ENCODE measurements at places on chromosomes 11 and 22.
A peak's percentile ranks its signal among the peaks of the same experiment; 100 is the strongest.

DNA sequence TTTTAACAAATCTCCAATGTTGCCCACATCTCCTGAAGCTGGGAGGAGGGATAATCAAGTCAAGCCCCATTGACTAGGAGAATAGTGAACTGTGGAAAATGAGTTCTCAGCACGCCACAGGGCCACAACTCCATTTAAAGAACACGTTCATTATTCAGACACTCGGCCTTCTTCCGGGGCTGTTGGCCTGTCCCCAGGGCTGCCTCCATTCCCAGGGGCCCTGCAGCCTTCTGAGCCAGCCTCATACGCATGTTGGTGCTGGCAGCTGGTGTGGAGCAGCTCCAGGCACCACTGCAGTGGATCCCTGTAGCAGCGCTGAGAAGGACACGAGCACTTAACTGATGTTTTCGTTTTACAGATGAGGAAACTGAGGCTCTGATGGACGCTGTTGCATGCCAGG is 87.5 kb upstream of the RCN1 start:
- H3K27me3 ChIP-seq: no peaks in the 10 kb centered on the region
- no peak for DNase-seq
- no peak overlapping the region for H3K27ac ChIP-seq
- no peaks in the 10 kb centered on the region for H3K36me3 ChIP-seq

DNA sequence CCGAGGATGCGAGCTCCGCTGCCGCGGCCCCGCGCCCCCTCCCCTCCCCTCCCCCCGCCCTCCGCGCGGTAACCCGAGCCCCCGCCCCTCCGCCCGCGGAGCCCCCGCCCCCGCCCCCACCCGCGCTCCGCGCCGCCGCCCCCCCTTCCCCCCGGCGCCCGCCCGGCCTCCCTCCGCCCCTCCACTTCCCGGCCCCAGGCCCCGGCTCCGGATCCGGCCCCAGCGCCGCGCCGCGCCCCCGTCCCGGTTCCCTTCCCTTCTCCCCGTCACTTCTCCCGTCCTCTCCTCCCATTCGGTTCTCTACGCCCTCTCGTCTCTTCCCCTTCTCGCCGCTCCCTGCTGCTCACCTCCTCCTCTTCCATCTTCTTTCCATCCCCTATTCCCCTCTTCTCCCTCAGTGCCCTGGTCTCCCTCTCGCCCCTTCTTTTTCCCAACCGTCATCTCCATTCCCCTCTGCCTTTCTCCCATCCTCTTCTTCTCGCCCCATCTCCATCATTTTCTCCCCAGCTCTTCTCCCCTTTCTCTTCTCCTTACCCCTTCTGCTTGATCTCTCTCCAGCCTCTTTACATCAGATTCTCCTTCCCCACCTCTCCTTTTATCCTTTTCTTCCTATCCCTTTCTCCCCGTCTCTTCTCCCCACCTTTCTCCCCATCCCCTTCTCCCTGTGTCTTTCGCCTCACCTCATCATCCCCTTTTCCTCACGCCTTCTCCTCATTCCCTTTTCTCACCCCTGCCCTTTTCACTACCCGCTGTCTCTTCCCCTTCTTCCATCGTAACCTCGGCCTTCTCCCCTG is at the start of gene DCHS1:
Gene DCHS1 (minus strand): TSS at position 20 of the 794 bp plus-strand sequence. CDS start 14,196 bp downstream, outside the sequence.
- H3K27ac ChIP-seq: peak within 1 kb of the TSS; percentile 75
- H3K4me3 ChIP-seq: peak within 1 kb of the TSS; percentile 15
- H3K27me3 ChIP-seq: no peaks in the 10 kb centered on the region
- no peaks in the 10 kb centered on the region for H3K36me3 ChIP-seq

- no peak overlapping the region for H3K27ac ChIP-seq
- no peaks in the 10 kb centered on the region for H3K36me3 ChIP-seq
- no peak for DNase-seq
Observed at GRCh38 chr11:133900176-133901105, 55.1 kb upstream of the SPATA19 start.

DNA sequence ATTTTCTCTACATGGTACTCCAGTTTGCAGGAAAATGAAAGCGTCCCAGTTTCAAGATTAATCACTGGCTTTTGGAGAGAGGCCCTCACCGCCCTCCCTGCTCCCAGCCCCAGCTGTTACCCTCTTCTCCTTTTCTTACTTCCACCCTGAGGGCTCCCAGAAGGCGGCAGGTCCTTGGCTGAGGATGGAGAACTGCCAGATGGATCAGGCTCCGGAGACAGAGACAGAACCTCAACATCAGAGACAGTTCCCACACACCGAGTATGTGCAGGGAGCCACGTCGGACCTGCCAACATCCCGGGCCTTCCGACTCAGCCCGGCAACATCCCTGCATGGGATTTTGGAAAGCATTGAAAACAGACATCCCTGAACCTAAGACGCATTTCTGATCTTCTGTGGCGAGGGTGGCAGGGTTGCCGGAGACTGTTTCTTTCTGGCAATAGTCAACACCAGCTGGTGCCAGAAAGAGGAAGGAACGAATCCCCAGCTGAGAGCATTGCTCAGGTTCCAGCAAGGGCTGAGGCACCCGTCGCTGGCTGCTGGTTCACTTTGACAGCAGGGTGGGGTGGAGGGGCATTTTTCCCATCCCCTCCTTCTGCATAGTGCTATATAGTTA is 467.1 kb downstream of the MIAT start:
- H3K4me3 ChIP-seq: no peak overlapping the region
- DNase-seq: no peak
- no peaks in the 10 kb centered on the region for H3K27me3 ChIP-seq
- H3K36me3 ChIP-seq: no peaks in the 10 kb centered on the region

DNA sequence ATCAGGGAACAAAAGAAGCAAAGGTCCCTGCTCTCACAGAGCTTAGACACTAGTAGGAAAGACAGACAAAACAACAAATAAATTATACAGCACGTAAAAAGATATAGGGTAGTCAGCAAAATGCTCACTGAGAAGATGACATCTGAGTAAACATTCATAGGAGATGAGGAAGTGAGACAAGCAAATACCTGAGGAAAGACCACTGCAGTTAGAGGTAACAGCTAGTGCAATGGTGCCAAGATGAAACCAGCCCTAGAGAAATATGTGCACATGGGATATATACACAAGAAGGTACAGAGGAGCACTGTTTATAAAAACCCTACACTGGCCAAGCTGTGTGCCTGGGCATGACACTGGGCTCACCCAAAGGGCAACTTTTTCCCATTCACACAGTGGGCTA is 9.8 kb downstream of the CYP2R1 start:
- no peak overlapping the region for H3K4me3 ChIP-seq
- H3K36me3 ChIP-seq: no peaks in the 10 kb centered on the region
- no peaks in the 10 kb centered on the region for H3K4me1 ChIP-seq
- H3K27me3 ChIP-seq: no peaks in the 10 kb centered on the region
- no peak for DNase-seq
- H3K27ac ChIP-seq: no peak overlapping the region

- no peak overlapping the region for H3K4me3 ChIP-seq
- no peak overlapping the region for H3K27ac ChIP-seq
- H3K27me3 ChIP-seq: no peaks in the 10 kb centered on the region
- no peak for DNase-seq
Observed at GRCh38 chr22:17788528-17789378, 14.5 kb upstream of the BID start.

GRCh38 chr11:73243093-73243485 is 25.0 kb downstream of the P2RY2 start:
- DNase-seq: no peak
- peaks cover 27% of the 10 kb centered on the region for H3K4me1 ChIP-seq
- no peaks in the 10 kb centered on the region for H3K27me3 ChIP-seq
- no peaks in the 10 kb centered on the region for H3K36me3 ChIP-seq

DNA sequence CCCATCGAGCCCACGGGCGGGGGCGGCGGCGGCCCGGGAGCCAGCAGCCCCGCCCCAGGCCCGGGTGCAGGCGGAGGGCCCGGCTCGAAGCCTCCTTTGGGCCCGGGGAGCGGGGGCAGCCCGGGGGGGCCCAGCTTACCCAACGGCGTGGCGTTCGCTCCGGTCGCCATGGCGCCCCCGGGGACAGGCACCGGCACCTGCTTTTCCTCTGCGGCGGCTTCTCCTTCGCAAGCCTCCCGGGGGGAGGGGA is 194 bp downstream of the SF1 start:
- H3K4me1 ChIP-seq: peaks cover 39% of the 10 kb centered on the region
- no peak for DNase-seq
- no peaks in the 10 kb centered on the region for H3K27me3 ChIP-seq
- H3K36me3 ChIP-seq: peaks cover 41% of the 10 kb centered on the region
- peak overlapping the region; percentile 100 for H3K4me3 ChIP-seq
- peak overlapping the region; percentile 100 for H3K27ac ChIP-seq

DNA sequence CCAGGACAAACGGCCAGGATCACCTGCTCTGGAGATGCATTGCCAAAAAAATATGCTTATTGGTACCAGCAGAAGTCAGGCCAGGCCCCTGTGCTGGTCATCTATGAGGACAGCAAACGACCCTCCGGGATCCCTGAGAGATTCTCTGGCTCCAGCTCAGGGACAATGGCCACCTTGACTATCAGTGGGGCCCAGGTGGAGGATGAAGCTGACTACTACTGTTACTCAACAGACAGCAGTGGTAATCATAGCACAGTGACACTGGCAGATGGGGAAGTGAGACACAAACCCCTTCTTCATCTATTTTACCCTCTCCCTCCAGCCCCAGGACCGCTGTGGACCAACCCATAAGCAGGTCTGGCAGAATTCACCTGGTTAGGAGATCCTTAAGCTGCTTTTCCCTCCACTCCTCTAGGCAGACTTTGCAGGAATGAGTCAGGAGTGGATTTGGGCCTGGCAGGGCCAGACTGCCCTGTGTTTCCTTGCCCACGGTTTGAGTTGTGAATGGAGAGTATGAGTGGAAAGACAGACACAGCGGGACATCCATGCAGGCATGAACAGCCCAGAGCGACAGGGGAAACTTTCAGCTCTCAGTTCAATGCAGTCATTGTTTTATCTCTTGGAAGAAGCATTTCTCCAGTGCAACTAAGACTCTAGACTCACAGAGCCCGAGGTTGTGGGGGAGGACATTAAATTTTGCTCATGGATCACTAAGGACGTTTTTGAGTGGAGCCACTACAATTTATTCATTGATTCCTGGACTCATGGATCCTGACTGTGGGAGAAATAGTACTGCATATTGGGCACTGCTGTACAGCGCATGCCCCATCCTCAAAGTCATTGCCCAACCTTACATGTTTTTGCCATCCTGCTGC is 75.3 kb upstream of the IGLL5 start:
- no peaks in the 10 kb centered on the region for H3K36me3 ChIP-seq
- H3K27me3 ChIP-seq: no peaks in the 10 kb centered on the region
- H3K4me3 ChIP-seq: no peak overlapping the region

DNA sequence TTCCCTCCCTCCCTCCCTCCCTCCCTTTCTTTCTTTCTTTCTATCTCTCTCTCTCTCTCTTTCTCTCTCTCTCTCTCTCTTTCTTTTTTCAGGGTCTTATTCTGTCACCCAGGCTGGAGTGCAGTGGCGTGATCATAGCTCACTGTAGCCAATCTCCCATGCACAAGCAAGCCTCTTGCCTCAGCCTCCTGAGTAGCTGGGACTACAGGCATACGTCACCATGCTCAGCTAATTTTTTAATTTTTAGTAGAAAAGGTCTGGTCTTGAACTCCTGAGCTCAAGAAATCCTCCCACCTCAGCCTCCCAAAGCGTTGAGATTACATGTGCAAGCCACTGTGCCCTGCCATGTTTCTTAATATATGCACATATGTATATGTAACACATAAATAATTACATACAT is 19.0 kb downstream of the TSKU start:
- H3K27ac ChIP-seq: no peak overlapping the region
- no peak overlapping the region for H3K4me3 ChIP-seq
- DNase-seq: no peak
- H3K36me3 ChIP-seq: no peaks in the 10 kb centered on the region
- peaks cover 19% of the 10 kb centered on the region for H3K4me1 ChIP-seq
- no peaks in the 10 kb centered on the region for H3K27me3 ChIP-seq

GRCh38 chr11:7677796-7678201 is 4.5 kb upstream of the CYB5R2 start:
- no peaks in the 10 kb centered on the region for H3K36me3 ChIP-seq
- DNase-seq: no peak
- peaks cover 2% of the 10 kb centered on the region for H3K4me1 ChIP-seq
- no peak overlapping the region for H3K4me3 ChIP-seq
- H3K27ac ChIP-seq: no peak overlapping the region
- no peaks in the 10 kb centered on the region for H3K27me3 ChIP-seq

DNA sequence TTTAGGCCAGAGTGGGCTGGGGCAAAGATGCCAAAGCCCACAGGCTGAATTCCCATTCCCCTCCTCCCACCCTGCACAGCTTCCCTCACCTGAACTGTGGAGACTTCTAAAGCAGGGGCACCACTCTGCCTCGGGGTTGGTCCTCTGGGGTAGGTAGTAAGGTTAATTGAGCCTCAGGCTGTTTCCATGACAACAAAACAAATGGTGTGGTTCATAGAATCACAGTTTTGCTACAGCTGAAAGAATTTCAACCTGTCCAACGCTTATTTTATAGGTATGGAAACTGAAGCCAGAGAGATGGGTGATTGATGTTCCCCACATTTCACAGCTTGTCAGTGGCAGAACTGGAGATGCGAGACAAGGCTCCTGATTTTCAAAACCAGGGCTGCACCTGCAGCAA is 109.5 kb downstream of the SNX19 start:
- no peak for DNase-seq
- no peaks in the 10 kb centered on the region for H3K36me3 ChIP-seq
- no peaks in the 10 kb centered on the region for H3K4me1 ChIP-seq
- H3K4me3 ChIP-seq: no peak overlapping the region

GRCh38 chr11:72683782-72684200 is 9.6 kb upstream of the PDE2A start:
- H3K27me3 ChIP-seq: peaks cover 6% of the 10 kb centered on the region
- no peak overlapping the region for H3K4me3 ChIP-seq
- DNase-seq: peak; percentile 73
- H3K36me3 ChIP-seq: no peaks in the 10 kb centered on the region
- peak overlapping the region; percentile 55 for H3K27ac ChIP-seq

- H3K36me3 ChIP-seq: no peaks in the 10 kb centered on the region
- no peak within 1 kb of the TSS for H3K27ac ChIP-seq
- DNase-seq: no peak
- no peaks in the 10 kb centered on the region for H3K4me1 ChIP-seq
Observed at GRCh38 chr11:5154657-5155056, at the start of gene OR52A1. TSS of gene OR52A1 (minus strand) at chr11:5154757. CDS start at chr11:5152369, 2,388 bp downstream.

GRCh38 chr22:36343720-36344105 is 44.1 kb downstream of the MYH9 start:
- H3K4me3 ChIP-seq: no peak overlapping the region
- peaks cover 58% of the 10 kb centered on the region for H3K4me1 ChIP-seq
- H3K27ac ChIP-seq: peak overlapping the region; percentile 9
- no peaks in the 10 kb centered on the region for H3K36me3 ChIP-seq
- DNase-seq: no peak

DNA sequence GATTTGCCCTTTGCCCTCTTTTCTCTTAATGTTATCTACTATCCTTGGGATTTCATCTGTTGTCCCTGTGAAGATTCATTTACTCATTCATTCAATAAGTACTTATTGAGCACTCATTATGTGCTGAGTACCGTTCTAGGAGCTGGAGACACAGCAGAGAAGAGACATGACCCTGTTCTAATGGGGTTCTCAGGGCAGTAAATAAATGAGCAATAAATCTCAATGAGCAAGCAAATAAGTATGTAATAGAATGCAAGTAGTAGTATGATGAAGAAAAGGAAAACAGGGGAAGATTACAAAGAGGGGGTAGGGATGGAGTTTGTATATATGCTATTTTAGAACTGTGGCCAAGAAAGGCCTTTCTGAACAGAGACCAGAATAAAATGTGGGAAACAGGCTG is 34.2 kb upstream of the NRIP3 start:
- H3K27me3 ChIP-seq: no peaks in the 10 kb centered on the region
- no peak overlapping the region for H3K27ac ChIP-seq
- no peak overlapping the region for H3K4me3 ChIP-seq
- H3K36me3 ChIP-seq: no peaks in the 10 kb centered on the region

GRCh38 chr22:38441620-38442287 is 13.2 kb downstream of the KCNJ4 start:
- no peaks in the 10 kb centered on the region for H3K27me3 ChIP-seq
- no peak for DNase-seq
- H3K4me3 ChIP-seq: no peak overlapping the region
- no peaks in the 10 kb centered on the region for H3K36me3 ChIP-seq

GRCh38 chr11:47189100-47189834 is 3.0 kb upstream of the PACSIN3 start:
- H3K4me3 ChIP-seq: no peak overlapping the region
- H3K36me3 ChIP-seq: no peaks in the 10 kb centered on the region
- peaks cover 42% of the 10 kb centered on the region for H3K4me1 ChIP-seq
- H3K27ac ChIP-seq: peak overlapping the region; percentile 45

All from tibial nerve (tissue), 4 donors.